Fibroblast of the aortic adventitia (primary cell): ENCODE measurements at places on chromosomes 2 and 18. TPM values are rescaled to one million over a fixed set of nuclear protein-coding genes. Genes with fewer than 3 reads are reported as not detected.

GTF2A1L gene
- total RNA-seq = 5.0 TPM in 1 of 2 replicates, not detected in the other

GRCh38 chr2:112832841-112833638 is 3.5 kb downstream of the IL1B start:
- DNase-seq = no peak

DNA sequence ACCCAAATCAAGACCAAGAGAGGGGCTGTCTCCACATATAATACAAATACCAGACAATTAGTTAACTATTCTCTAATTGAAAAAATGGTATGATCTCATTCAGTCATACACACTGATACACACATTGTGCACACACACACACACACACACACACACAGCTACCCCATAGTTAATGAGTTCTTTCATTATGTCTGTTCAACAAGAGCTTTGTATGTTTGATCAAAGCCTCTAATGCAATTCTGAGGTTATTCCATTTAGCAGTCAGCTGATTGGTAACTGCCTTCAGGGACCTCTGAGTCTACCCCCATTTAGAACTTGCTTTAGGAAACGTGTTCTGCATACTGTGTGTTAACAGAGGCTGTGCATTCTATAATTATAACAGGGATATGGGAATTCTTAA is 741.4 kb upstream of the LRRTM4 start:
- no peak for DNase-seq

GRCh38 chr18:39500306-39500705 is 1934.7 kb upstream of the CELF4 start:
- DNase-seq = no peak

DNA sequence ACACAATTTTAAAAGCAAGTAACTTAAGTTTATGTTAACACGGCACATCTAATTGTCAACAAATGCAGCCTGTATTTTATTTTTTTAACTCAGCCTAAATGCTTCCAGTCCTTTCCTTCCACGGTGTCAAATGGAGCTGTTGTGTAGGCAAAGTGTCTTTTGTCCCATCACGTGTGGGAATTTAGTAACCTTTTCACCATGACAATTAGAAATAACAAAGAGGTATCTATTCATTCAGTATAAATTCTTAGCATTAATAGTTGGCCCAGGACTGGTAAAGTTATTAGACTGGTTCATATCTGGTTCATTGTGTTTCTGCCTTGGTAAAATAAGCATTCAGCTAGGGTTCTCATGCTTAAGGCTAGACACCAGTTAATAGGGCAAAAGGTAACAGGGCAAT is 47.9 kb downstream of the FRZB start:
- no peak for DNase-seq
